Esophagus squamous epithelium (tissue), 5 donors: ENCODE measurements at places on chromosomes 16 and 17.

- no peak for DNase-seq
These were observed at the start of gene RNF157 for GRCh38 chr17:76240461-76241203. Gene RNF157, minus strand, starts transcription at chr17:76240493. Its CDS starts 253 bp downstream, at chr17:76240240.

GRCh38 chr17:21302711-21303425 lies 18.4 kb downstream of the MAP2K3 start:
- DNase-seq: no peak

DNA sequence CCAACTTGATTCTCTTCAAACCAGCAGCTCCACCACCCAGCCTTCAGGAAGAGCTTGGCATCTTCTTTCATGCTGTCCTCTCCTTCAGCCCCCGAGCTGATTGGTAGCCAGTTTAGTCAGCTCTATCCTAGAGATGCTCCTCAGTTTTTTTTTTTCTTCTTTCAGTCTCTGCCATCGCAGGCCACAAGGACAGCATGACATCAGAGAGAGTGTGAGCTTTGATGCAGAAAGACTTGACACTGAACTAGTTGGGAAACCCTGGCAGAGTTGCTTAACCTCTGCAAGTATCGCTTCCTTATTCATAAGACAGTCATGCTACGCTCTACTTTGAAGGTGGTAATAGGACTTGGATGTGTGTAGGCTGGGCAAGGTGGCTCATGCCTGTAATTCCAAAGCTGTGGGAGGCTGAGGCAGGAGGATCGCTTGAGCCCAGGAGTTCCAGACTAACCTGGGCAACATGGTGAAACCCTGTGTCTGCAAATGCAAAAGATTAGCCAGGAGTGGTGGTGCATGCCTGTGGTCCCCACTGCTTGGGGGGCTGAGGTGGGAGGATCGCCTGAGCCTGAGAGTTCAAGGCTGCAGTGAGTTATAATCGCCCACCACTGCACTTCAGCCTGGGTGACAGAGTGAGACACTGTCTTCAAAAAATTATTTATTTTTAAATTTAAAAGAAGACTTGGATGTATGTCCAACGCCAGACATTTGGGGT lies 2.6 kb downstream of the CD300LB start:
- no peak for DNase-seq

DNA sequence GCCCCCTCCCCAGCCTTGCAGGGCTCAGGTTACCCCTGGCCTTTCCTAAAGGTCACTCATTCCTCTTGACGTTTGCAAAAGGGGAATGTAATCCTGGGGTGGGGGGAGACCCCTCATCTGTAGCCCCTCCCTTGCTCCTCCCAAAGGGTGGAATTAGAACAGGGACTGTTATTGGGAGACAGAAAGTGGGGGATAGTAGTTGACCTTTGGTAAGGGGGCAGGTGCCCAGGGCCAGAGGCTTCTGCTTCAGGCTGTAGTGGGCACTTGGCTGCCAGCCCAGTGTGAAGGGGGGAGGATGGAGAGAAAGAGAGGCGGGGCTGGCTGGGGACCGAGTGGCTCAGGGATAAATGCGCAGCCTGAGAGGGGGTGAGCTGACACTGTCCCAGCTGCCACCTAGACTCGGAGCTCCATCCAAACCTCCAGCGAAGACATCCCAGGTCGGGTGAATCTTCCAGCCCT lies at the start of gene ENO3:
Gene ENO3 (plus strand): TSS at position 374 of the 459 bp plus-strand sequence. CDS start 711 bp downstream, outside the sequence.
- DNase-seq: no peak

GRCh38 chr17:57499648-57500049 lies 243.3 kb downstream of the MSI2 start:
- DNase-seq: no peak
